ENCODE measurements at places on chromosomes 4 and X. TPM values are rescaled to one million over a fixed set of nuclear protein-coding genes. Genes with fewer than 3 reads are reported as not detected.

Gene SLC6A14
- total RNA-seq = not detected

Gene MECP2
- 60.0 TPM for total RNA-seq

Gene GABRB1
- total RNA-seq = not detected

Gene F9
- not detected for total RNA-seq

Gene TEX13C
- total RNA-seq = not detected

Gene DKC1
- 28.5 TPM for total RNA-seq

Gene GAGE12E
- not detected for total RNA-seq

Gene TBC1D19
- 5.2 TPM for total RNA-seq

Gene MSMO1
- total RNA-seq = 118 TPM

Gene DCHS2
- not detected for total RNA-seq

Gene GPC4
- total RNA-seq = 15.6 TPM

- H3K27me3 ChIP-seq = peaks cover 1% of the 10 kb centered on the region
- peaks cover 6% of the 10 kb centered on the region for H3K4me1 ChIP-seq
- DNase-seq = peak; percentile 33
- H3K27ac ChIP-seq = peak overlapping the region; percentile 74
- H3K36me3 ChIP-seq = no peaks in the 10 kb centered on the region
Observed at GRCh38 chrX:41922431-41923151, 763 bp downstream of the CASK start.

DNA sequence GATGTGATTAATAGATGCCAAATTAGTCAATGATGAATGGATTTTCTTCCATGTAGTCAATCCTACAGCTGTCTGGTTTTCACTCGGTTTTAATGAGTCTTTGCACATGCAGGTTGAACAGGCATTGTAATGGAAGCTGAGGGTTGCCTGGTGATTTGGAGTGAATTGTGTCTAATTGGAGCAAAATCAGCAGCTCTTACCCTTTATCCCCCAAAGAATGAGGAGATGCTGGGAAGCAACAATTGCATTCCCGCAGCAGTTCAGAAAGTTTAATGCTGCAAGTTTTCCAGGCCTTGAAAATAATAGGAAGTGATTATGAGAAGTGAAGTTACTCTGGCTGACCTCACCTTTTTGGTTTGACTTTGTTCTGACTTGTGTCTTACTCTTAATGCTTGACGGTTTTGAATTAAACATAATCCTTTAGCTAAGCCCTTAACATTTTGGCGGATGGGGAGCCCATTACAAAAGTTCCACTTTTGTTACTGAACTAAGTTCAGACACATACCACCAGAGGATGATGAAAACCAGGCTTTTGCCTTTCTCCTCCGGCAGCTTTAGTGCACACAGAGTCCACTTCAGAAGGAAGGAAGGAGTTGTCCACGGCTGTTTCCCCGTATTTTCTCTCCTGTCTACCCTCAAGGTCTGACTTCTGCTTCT lies 78.8 kb upstream of the TBC1D9 start:
- no peaks in the 10 kb centered on the region for H3K36me3 ChIP-seq
- no peak for DNase-seq
- H3K27me3 ChIP-seq = peaks cover 9% of the 10 kb centered on the region
- peak overlapping the region; percentile 84 for H3K27ac ChIP-seq
- H3K4me3 ChIP-seq = no peak overlapping the region
- peaks cover 33% of the 10 kb centered on the region for H3K4me1 ChIP-seq

DNA sequence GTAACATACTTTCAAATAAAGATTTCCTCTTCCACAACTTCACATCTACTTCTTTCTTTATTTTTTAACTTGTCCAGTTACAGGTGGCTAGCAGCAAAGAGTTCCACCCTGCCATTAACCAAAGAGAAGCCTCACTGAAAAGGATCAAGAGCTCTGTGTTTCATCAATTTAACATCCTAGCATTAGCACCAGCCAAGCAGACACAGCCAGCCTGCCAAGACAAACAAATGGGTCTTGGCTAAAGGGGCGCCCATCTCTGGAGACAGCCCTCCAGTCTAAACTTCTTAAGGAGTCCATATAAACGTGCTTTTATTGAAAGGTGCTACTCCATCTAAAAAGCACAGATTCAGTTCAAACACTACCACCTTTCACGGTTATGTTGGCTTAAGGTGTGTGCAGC lies 105.3 kb downstream of the ADAMTS3 start:
- no peaks in the 10 kb centered on the region for H3K36me3 ChIP-seq
- DNase-seq = no peak
- H3K27me3 ChIP-seq = no peaks in the 10 kb centered on the region
- H3K4me1 ChIP-seq = peaks cover 4% of the 10 kb centered on the region
- no peak overlapping the region for H3K27ac ChIP-seq
- H3K4me3 ChIP-seq = no peak overlapping the region

DNA sequence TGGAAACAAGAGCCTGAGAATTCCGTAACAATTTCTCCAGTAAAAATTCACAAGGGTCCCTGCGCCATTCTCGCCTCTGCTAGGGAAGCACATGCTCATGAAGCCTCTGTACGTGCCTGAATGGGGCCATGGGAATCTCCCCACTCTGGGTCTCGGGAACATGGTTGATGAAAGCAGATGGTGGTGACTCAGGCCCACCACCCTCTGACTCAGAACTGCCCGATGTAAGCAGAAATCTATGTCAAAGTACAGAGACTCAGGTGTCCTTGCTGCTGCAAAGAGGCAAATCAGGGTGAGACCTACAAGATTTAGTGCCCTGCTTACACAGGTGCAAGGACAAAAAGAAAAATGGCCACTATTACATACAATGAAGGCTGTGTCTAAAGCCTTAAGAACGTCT lies 65.0 kb downstream of the SCD5 start:
- no peak overlapping the region for H3K27ac ChIP-seq
- no peak overlapping the region for H3K4me3 ChIP-seq
- H3K4me1 ChIP-seq = peaks cover 5% of the 10 kb centered on the region
- no peak for DNase-seq
- H3K36me3 ChIP-seq = no peaks in the 10 kb centered on the region
- H3K27me3 ChIP-seq = peaks cover 4% of the 10 kb centered on the region

- H3K36me3 ChIP-seq = no peaks in the 10 kb centered on the region
- H3K27ac ChIP-seq = no peak overlapping the region
- H3K4me3 ChIP-seq = no peak overlapping the region
Observed at GRCh38 chr4:61003301-61003700, 196.8 kb upstream of the ADGRL3 start.

DNA sequence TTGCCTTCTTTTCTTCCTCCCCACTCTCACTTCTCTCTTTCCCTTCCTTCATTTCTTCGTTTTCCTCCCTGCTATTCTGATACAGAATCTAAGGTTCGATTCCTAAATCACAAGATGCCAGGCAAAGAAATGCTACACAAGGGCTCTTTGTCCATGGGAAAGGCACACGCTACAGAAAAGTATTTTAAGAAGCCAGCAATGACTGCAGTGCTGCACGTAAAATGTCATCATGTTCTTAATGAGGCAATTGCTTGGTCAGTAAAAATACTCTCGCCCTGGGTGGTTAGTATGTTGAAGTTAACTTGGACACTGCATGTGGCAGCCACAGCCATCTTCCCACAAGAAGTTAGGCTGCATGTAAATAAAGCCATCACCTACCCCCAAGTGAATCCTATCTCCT lies 178.4 kb downstream of the DHX15 start:
- H3K4me1 ChIP-seq = peaks cover 2% of the 10 kb centered on the region
- no peak for DNase-seq
- H3K4me3 ChIP-seq = no peak overlapping the region
- H3K27ac ChIP-seq = no peak overlapping the region
- no peaks in the 10 kb centered on the region for H3K27me3 ChIP-seq

- H3K36me3 ChIP-seq = peaks cover 5% of the 10 kb centered on the region
- H3K27ac ChIP-seq = no peak overlapping the region
- DNase-seq = no peak
- H3K4me1 ChIP-seq = no peaks in the 10 kb centered on the region
- H3K27me3 ChIP-seq = no peaks in the 10 kb centered on the region
Observed at GRCh38 chr4:113375964-113376666, 326.7 kb downstream of the ANK2 start.

DNA sequence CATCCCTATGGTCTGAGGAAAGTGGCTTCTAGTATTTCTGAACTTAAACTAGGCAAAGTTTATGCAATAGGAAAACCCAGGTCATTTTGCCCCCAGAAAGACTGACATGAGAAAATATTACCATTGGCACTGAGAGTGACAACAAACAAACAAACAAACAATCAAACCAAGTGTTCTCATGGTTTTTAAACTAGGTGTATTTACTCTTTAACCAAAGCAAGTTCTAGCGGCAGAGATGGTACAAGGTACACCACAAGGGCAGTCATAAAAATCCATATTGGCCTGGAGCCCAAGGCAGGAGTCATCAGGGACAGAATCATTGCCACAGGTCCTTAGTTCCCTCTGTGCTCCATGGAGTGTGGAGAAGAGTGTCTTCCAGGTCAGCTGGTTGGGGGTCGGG lies 26.0 kb upstream of the ENPEP start:
- H3K36me3 ChIP-seq = no peaks in the 10 kb centered on the region
- H3K27me3 ChIP-seq = no peaks in the 10 kb centered on the region
- H3K27ac ChIP-seq = no peak overlapping the region

DNA sequence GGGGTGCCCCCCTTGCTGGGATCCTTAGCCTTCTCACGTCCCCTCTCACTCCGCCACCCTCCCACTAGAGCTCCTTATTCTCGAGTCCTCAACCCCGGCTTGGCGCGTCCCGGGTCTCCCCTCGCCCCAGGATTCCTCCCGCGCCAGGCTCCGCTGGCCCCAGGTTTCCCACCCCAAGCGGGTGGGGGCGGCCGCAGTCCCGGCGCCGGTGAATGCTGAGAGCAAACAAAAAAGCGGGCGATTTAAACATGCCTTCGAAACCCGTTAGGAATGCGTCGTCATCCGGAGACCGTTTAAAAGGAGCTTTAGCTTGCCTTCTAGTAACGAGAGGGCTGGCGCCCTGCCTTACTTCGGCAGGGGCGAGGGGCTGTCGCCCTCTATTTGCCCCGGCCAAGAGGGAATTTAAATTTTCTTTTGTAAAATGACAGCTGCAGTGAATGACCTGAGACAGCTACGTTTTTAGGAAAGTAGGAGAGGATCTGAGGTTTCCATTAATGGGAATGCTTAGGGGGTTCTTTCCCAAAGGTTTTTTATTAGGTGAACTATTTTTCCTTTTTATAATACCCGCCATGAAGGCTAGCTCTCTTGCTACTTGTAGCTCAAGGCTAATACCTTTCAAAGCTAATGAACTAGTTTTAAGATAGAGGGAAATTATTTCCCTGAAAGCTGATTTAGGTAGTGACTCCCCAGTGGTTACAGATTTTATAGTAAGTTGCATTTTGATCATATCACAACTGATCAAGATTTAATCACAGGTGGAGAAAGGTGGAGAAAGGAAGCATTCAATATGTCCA lies 3.1 kb downstream of the JADE1 start:
- peaks cover 12% of the 10 kb centered on the region for H3K4me1 ChIP-seq
- peaks cover 6% of the 10 kb centered on the region for H3K36me3 ChIP-seq
- H3K27ac ChIP-seq = peak overlapping the region; percentile 49
- peak; percentile 59 for DNase-seq
- peaks cover 11% of the 10 kb centered on the region for H3K27me3 ChIP-seq

- no peak for DNase-seq
- H3K27me3 ChIP-seq = no peaks in the 10 kb centered on the region
- peaks cover 5% of the 10 kb centered on the region for H3K36me3 ChIP-seq
Observed at GRCh38 chrX:131792356-131792749, 230.7 kb upstream of the STK26 start.

- DNase-seq = no peak
- H3K4me3 ChIP-seq = no peak overlapping the region
- no peaks in the 10 kb centered on the region for H3K4me1 ChIP-seq
- no peaks in the 10 kb centered on the region for H3K27me3 ChIP-seq
- no peaks in the 10 kb centered on the region for H3K36me3 ChIP-seq
Observed at GRCh38 chr4:71466775-71467174, 128.0 kb downstream of the SLC4A4 start.

DNA sequence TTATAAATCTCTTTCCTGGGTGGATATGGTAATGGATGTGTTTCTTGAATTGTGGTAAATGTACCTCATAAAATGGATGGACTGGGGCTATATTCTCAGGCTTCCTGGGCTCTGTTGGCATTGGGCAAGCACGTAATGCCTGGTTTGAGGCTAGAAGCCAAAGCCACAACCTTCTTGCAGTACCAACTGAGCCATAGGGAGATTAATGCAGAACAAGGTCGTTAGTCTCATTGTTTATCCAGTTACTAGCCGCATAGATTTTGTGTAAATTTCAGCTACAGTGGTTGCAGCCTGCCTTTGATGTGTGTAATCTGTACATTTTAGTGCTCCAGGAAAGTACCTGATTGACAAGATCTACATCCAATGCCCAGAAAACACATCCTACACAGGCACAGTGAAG lies 7.2 kb upstream of the LEF1 start:
- no peak overlapping the region for H3K4me3 ChIP-seq
- H3K36me3 ChIP-seq = no peaks in the 10 kb centered on the region
- DNase-seq = no peak
- H3K27me3 ChIP-seq = peaks cover 1% of the 10 kb centered on the region

GRCh38 chr4:93710847-93711430 lies 117.6 kb upstream of the ATOH1 start:
- H3K4me3 ChIP-seq = no peak overlapping the region
- H3K27me3 ChIP-seq = no peaks in the 10 kb centered on the region
- no peaks in the 10 kb centered on the region for H3K36me3 ChIP-seq
- no peak overlapping the region for H3K27ac ChIP-seq

DNA sequence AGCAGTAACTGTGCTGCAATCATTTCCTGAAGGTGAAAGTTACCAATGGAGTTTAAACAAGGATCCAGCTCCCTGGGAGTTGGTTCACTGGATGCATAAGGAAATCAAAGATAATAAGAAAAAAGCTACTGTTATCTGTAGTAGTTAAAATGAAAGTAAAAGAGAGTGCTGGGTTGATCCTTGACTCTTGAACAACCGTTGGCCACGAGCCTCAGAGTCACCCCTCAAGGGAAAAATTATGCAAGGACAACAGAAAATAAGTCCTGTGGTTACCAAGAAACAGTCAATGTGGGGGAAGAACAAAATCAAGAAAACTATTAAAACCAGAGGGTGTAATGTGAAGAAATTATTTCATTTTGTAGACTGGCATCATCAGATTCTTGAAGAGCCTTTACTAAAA lies 49.7 kb upstream of the DDIT4L start:
- no peaks in the 10 kb centered on the region for H3K4me1 ChIP-seq
- DNase-seq = no peak
- no peak overlapping the region for H3K4me3 ChIP-seq
- H3K36me3 ChIP-seq = no peaks in the 10 kb centered on the region

GRCh38 chrX:30618160-30618765 lies 35.0 kb upstream of the GK start:
- H3K4me3 ChIP-seq = no peak overlapping the region
- H3K27me3 ChIP-seq = no peaks in the 10 kb centered on the region
- no peak overlapping the region for H3K27ac ChIP-seq
